ENCODE measurements at places on chromosomes 2 and 18.

- no peak for DNase-seq
These were observed 177.5 kb downstream of the ANAPC1 start for GRCh38 chr2:111706481-111707001.

DNA sequence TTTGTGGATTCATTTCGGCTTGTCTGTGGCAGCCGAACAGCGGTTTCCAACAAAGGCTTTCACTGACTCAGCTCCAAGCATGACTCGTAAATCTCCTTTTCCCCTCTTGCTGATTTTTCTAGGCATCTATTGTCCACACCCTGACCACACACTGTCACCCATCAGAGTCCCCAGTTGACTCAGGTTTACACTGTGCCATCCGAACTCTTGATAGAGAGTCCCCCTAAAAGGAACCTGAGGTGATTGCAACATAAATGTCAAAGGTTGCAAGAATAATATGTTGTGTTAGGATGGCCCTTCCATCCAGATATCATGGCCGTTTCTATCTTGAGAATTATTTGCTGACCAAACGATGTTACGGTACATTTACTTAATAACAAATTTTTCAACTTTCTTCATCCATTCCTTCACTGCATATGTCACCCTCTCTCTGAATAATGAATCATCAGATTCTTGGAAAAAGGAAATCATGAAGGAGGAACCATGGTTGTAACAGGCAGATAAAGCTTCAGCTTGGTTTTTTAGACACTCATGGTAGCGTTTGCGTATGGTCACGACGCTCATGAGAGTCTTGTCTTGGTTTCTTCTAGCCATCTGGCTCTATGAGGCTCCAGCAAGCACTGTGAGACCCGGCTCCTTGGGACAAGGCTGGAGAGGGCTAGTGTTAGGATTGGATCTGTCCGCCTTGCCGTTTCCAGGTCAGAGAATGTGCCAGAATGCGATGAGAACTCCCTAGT is 72.1 kb downstream of the NPAS2 start:
- peak; percentile 72 for DNase-seq

DNA sequence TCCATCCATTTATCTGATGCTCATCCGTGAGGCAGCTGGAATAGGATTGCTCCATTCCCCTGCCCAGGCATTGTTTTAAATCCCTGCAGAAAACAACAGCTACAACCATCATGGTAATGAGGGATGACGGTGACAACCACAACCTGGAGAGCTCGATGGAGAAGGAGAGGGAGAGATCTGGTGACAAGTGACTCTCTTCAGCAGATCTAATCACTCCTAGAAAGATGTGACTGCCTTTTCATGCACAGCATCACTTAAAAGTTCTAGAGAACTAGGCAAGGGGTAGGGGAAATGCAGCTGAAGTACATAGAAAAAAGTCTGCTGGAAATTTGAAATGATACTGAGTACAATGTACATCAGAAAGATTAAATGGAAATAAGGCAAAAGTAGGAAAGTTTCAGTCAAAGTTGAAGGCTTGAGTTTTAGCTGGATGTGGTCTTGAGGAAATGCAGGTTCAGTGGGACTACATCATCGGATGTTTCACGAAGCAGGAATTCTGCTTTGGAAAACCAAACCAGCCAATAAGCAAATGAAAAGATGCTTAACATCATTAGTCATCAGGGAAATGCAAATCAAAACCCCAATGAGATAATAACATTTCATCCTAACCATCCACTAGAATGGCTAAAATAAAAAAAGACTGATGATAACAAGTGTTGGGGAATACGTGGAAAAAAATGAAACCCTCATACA is 6.8 kb upstream of the ARHGAP25 start:
- DNase-seq = no peak

GRCh38 chr2:64035072-64035942 is 16.1 kb upstream of the VPS54 start:
- DNase-seq = no peak

DNA sequence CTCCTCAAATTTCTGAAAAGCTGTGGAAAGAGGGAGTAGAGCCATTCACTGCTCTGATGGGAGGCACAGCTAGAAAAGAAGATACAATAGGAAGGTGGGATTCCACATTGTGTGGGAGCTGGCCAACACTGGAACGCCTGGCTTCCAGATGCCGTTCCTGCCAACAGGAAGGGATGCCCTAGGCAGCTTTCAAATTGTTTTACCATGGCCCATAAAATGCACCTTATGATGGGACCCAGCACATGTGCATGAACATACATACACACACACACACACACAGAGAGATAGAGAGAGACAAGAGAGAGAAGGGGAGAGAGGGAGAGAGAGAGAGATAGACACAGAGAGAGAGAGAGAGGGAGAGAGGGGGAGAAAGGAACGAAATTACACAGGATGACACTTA is 86.1 kb upstream of the BZW1 start:
- DNase-seq = no peak

DNA sequence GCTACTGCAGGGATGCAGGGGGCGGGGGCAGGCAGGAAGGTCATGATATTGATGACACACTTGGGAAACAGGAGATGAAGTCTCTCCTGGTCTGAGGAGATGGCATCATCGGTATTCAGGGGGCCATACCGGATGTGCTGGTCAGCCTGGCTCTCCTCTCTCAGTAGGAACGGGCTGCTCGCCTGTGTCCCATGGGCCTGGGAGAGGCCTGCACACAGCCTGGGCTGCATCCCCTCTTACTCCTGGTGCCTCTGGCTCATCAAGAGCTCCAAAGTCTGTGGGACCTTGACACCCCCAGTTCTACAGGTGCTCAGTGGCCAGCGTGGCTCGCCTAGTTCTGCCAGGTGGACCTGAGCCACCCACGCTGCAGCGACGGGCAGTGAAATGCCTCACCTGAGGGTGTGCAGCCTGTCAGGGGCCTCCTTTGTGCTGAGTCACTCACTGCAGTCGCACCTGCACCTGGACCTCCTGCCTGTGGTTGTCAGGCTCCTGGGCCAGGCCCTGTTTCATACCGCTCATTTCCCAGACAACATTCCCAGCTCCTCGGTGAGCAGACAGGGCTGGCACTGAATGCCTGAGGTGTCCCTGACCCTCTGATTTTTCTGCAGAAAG is 18.6 kb upstream of the CNDP1 start:
- DNase-seq = no peak

GRCh38 chr2:33190393-33190937 is 243.7 kb downstream of the LTBP1 start:
- DNase-seq = no peak

- no peak for DNase-seq
These were observed 520.1 kb downstream of the PIK3C3 start for GRCh38 chr18:42475157-42475556.

DNA sequence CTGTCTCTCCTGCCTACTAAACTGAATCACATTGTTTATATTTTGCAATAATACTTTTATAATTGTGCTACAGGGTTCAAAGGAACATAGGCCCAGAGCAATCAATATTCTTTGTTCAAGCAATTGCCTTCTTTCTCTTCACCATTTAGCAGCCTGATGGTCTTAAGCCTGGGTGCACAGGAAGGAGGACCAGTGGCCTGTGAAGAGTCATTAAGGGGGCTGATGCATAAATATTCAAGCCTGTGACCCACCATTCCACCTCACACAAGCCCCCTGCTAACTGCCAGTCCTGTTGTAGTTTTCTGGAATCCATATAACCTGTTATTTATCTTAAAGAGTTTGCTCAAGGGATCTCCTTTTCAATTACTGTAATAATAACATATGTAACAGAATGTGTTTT is 56.0 kb downstream of the ABCA12 start:
- DNase-seq = no peak

GRCh38 chr18:75035928-75036327 is 173.0 kb downstream of the PTGR3 start:
- no peak for DNase-seq

- no peak for DNase-seq
These were observed 111.3 kb downstream of the EML6 start for GRCh38 chr2:54834721-54835120.

DNA sequence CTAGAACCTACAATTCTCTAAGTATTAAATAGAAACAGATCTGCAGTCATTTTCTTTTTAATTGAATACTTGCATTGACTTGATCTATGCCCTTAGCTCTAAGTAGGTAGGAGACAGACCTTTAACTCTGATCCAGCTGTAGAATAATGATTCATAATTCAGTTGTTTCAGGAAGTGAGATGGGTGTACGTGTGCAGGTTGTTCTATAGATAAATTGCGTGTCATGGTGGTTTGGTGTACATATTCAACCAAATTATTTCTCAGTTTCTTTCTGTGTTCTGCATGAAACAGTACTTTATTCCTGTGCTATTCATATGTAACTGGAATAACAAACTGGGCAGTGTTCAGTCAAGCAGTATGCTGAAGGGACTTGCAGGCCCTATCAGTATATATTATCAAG is 34.3 kb upstream of the CD226 start:
- no peak for DNase-seq

DNA sequence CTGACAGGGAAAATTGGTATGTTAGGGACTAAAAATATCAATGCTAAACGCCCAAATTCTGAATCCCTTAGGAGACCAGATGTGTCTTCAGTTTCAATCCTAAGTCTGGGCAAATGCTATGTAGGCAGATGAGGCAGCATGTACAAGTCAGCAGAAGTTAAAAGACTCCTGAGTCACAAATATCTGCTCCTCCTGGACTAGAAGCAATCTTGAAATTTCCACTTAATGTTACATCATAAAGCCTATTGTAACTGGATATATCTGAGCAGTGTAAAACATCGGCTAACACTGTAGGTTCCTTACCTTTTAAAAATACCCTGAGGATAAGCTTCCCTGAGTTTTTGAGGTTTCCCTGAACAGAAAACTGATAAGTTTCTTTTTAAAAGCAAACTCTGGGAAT is 1087.6 kb upstream of the PIK3C3 start:
- peak; percentile 9 for DNase-seq

DNA sequence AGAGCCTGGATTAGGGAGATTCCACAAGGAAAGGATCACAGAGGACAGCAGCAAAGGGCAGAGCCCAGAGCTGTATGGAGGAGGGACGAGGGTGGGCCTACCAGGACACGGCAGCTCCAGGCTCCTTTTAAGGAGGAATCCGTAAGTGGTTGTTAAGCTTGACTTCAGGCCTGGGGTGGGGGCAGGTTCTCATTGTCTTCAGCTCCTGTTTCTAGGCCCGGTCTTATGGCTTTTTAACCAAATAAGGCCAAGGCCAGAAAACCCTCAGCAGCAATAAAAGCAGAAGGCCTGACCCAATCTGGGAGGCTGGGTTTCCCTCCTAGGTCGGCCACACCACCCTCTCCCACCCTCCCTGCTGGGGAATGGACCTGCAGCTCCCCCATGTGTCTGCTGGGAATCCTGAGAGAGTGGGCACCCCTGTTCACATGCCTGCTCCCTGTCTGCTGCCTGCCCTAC is 111.2 kb downstream of the PLB1 start:
- no peak for DNase-seq

DNA sequence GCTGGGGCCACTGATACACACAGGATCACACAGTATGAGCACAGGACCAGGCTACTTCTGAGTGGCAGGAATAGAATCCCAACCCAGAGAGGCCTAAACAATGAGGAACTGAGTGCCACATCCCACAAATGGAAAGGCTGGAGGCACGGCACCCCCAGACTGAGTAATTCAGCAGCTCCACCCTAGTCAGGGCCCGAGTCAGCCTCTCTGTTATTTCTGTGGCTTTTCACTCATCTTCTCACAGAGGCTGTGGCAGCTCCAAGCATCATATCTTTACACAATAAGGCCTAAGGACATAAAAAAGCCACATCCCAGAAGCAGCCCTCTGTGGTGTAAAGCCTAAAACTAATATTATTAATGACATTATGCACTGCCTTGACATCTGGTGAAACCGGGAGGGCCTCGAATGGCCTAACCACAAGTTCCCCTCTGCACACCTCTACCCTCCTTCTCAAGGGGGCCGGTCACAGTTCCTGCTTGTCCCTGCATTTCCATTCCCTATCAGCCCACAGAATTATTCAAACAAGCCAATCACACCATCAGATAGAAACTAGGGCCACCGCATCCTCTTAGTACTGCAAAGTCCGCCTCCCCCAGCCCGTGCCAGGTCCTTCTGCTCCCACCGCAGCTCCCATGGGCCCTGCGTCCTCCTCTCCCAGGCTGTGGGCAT is 12.5 kb upstream of the MAL start:
- DNase-seq = no peak

DNA sequence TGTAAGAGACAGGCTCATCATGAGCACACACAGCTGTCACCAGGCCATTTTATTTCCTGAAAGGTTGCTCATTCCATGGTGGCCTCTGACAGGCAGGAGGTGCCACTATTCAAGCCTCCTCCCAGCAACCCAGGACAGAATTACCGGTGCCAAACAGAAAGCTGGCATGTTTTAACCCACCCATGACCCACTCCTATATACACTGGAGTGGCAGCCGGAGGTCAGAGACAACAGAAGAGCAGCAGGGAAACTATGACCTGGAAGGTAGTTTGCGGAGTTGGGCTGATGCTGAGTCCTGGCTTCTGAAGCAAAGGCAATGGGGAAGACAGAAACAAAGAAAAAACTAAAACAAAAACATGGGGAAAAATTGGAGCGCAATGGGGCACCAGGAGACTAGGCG is 2.3 kb downstream of the RFTN2 start:
- no peak for DNase-seq

DNA sequence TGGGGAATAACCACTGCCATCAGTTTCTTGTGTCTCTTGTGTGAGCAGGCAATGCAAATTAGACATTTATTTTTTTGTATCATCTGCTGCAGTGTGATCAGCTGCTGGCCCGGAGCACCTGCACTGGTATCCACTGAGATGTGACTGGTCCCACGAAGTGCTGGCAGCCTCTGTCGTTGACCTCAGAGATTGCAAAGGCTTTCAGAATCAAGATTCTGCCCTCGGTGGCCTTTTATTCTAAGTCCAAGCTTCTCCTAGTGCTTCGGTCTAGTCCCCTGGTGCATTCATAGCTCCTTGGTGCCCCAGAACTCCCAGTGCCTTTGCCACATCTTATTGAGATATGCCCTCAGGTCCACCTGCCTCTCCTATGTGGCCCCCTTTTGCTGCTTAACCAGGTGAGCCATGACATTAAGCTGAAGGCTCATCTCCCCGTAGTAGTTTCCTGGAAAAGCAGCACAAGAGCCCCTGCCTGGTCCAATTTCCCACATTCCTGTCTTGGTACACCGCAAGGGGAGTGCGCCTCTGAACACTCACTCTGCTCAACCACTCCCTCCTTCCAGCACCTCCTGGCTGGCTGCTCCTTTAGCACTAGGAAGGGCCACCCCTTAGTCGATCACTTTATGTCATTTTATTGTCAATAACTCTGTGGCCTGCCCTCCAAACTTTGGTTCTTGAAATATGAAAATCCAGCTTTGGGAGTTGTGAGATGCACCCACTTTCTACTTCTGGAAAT is 27.1 kb upstream of the MARCO start:
- DNase-seq = no peak

- no peak for DNase-seq
These were observed 41.1 kb downstream of the DHRS9 start for GRCh38 chr2:169110419-169110818.

DNA sequence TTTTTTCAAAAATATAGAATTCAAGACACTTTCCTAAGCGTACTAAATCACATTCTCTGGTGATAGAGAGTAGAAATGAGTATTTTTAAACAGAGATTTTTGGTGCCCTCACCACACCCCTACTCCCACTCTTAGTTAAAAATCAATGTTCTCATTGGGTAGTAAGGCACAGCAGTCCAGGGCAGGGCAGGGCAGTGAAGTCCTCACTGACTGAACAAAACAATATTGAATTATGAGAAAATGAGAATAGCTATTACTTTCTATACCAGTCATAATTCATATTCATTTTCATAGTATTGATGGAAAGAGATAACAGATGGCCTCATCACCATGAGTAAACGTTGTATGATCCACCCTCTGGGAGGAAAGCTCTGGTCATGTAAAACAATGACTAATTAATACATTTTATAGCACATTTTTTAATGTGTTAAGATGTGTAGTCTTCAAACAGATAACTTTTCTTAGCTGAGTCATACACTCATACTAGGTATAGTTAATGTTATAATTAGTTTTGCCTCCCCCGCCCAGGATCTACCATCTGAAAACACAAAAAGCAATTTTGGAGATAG is 686.1 kb downstream of the KCNJ3 start:
- no peak for DNase-seq

All from GM03348 (cell line).